ENCODE measurements at places on chromosomes 7 and 10.

- DNase-seq: no peak
These were observed 1.0 kb upstream of the CRTAC1 start for GRCh38 chr10:98031440-98031839.

- DNase-seq: no peak
These were observed 137.4 kb downstream of the HGF start for GRCh38 chr7:81632418-81632817.

DNA sequence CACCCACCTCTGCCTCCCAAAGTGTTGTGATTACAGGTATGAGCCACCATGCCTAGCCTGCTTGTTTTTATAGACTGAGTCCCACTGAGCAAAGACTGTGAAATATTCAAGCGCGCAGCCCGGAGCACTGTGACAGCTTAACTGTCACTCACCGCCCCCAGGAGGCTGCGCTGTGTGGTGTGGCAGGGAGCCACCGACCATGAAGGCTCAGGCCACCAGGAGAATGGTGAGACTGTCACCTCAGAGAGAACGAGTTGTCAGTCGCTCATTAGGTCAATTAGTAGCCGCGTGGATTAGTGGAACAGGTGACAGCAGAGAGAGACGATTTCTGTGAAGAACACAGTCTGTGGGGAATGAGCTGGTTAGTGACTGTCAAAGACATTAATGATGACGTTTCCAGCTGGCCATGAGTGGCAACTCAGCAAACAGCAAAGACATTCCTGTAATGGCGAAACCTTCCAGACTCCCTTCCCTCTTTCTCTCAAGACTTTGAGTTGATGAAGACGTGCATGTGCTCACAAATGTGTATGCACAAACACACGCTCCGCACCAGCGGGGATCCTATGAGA lies 64.5 kb downstream of the CYCS start:
- DNase-seq: no peak

DNA sequence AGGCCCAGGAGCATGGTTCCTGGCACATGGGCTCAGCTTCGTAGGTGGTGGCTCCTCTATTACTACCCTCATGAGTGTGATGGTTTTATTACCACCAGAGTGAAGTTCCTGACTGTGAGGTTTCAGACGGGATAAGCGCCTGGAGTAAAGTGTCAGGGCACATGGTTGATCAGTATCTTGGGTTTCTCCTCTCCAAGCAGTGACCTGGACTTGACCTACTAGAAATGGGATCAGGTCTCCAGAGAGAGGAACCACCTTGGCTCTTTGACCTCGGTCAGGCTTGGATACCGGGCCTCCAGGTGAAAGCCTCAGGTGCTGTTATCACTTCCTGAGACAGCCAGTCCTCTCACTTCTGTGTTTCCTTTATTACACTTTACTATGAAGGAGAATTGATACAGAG lies 67.7 kb downstream of the GRK5 start:
- DNase-seq: no peak

DNA sequence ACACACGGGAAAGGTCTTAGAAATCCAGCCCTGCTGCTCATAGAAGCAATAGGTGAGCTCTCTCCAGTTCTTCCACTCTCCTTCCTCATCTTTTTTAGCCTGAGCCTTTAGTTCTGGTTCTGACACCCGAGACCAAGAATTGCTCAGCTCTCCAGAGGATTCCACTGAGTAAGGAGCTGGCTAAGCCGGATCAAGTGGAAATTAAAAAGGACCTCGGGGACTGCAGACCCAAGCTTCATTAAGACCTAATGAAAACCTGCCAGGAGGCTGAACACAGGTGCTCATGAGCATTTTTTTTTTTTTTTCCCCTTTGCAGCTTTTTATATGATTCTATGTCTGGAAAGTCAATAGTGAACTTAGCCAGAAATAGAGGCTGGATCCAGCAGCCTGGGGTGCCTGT lies 1176.0 kb upstream of the AUTS2 start:
- no peak for DNase-seq

DNA sequence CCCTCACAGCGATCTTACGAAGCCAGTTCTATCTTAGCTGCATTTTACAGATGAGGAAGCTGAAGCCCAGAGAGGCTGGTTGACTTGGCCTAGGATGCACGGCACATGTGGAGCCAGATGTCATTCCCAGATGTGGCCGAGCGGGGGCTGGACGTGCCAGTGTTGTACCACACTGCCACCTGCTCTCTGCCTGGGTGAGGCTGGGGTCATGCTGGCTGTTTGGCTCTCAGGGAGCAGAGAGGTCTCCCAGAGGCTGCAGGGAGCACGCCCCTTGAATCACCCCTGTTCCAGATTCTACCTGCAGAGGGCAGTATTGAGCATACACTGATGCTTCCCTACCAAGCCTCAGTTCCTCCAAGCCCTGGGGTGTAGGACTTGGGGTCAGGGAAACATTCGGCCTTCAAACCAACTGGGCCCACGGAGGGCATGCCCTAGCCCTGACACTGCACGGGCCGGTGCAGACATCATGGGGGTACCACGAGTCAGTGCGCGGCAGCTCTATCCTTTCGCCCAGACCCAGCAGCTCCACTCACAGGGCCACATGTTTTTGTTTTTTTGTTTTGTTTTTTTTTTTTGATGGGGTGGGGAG lies 3.8 kb upstream of the GTF2IRD1 start:
- DNase-seq: no peak

GRCh38 chr10:63767138-63767801 lies 246.1 kb downstream of the REEP3 start:
- DNase-seq: no peak

DNA sequence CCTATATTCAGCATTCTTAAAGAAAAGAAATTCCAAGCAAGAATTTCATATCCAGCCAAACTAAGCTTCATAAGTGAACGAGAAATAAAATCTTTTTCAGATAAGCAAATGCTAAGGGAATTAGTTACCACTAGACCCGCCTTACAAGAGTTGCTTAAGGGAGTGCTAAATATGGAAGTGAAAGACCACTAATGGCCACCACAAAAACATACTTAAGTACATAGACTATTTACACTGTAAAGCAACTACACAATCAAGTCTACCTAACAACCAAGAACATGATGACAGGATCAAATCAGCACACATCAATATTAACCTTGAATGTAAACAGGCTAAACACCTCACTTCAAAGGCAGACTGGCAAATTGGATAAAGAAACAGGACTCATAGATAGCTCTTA lies 42.2 kb upstream of the NME8 start:
- no peak for DNase-seq

- no peak for DNase-seq
These were observed 143.9 kb downstream of the JAZF1 start for GRCh38 chr7:28036696-28037095.

All from hypothalamus (tissue), 51 donors.